T-helper 17 cell (primary cell): ENCODE measurements at places on chromosomes 12 and 14. TPM values are rescaled to one million over a fixed set of nuclear protein-coding genes. Genes with fewer than 3 reads are reported as not detected.

NEDD8 gene
- total RNA-seq, result 99.5 TPM

NUAK1 gene
- not detected for total RNA-seq

DTX1 gene
- 27.7 TPM for total RNA-seq

DNA sequence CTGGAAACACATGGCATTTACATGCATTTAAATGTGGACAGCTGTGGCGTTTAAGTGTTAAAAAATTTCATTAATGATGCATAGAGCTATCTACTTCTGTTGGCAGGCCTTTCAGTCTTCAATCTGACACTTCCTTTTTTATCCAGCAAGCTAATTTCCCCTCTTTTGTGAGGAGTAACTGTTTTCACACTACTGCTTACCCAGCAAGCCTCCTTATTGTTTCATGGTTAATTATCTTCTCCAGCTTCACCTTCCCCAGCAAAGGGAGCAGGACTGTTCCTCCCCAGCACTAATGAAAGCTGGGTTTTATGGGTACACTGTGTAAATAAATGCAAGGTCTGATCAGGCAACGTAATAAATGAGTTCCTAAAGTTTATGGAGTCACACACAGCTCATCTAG lies 129.4 kb upstream of the NPAS3 start:
- no peak overlapping the region for H3K27ac ChIP-seq
- H3K27me3 ChIP-seq, result no peaks in the 10 kb centered on the region
- H3K4me1 ChIP-seq, result no peaks in the 10 kb centered on the region
- DNase-seq, result no peak
- H3K4me3 ChIP-seq, result no peak overlapping the region

- H3K4me3 ChIP-seq, result no peak overlapping the region
- no peaks in the 10 kb centered on the region for H3K27me3 ChIP-seq
- H3K27ac ChIP-seq, result no peak overlapping the region
- no peak for DNase-seq
- no peaks in the 10 kb centered on the region for H3K36me3 ChIP-seq
These were observed 4.0 kb upstream of the CRIP2 start for GRCh38 chr14:105470350-105471296.

DNA sequence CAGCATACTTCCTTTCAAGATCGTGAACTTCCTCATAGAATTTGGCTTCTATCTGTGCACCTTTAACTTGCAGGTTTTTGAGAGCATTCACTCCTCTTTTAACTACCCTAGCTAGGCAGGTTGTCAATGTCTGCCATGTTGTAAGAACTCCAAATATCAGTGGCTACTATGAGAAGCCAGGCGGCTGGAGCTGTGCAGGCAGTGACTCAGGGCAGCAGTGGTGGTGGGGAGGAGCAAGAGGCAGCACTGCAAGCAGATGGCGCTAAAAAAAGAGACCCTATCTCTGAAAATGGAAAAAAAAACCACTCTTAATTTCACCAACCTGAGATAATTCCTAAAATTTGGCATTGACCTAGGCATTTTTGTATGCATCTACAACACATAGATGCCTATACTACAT lies 28.5 kb downstream of the YARS2 start:
- peaks cover 8% of the 10 kb centered on the region for H3K4me1 ChIP-seq
- H3K36me3 ChIP-seq, result peaks cover 7% of the 10 kb centered on the region

GRCh38 chr12:87509237-87509820 lies 519.9 kb downstream of the C12orf50 start:
- H3K27me3 ChIP-seq, result no peaks in the 10 kb centered on the region
- H3K36me3 ChIP-seq, result no peaks in the 10 kb centered on the region
- no peak for DNase-seq

GRCh38 chr14:61320806-61321384 lies 484 bp upstream of the PRKCH start:
- H3K4me1 ChIP-seq, result peaks cover 22% of the 10 kb centered on the region
- H3K36me3 ChIP-seq, result peaks cover 8% of the 10 kb centered on the region
- H3K27ac ChIP-seq, result peak overlapping the region; percentile 100

DNA sequence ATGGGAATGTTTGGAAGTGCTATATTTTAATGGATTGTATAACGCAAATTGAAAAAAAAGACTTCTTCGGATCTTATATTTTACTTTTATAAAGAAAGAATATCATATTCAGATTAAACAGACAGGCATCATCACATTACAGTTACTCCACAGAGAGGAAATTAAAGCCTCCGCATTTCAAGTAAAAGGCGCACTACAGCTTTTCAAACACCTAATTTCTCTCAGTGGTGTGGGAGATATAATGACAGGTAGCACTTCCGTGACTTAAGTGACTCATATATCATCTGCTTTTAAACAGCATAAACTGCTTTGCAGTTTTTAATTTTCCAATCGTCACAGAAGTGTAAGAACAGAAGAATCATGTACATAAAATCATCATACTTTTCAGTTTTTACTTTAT lies 751.4 kb downstream of the FSCB start:
- no peak overlapping the region for H3K4me3 ChIP-seq
- no peaks in the 10 kb centered on the region for H3K4me1 ChIP-seq
- no peak for DNase-seq
- H3K27me3 ChIP-seq, result no peaks in the 10 kb centered on the region
- no peaks in the 10 kb centered on the region for H3K36me3 ChIP-seq

- H3K27ac ChIP-seq, result no peak overlapping the region
- H3K4me3 ChIP-seq, result no peak overlapping the region
- no peak for DNase-seq
- H3K27me3 ChIP-seq, result no peaks in the 10 kb centered on the region
- peaks cover 31% of the 10 kb centered on the region for H3K4me1 ChIP-seq
- H3K36me3 ChIP-seq, result peaks cover 3% of the 10 kb centered on the region
These were observed 97.7 kb downstream of the ETV6 start for GRCh38 chr12:11746940-11747716.

DNA sequence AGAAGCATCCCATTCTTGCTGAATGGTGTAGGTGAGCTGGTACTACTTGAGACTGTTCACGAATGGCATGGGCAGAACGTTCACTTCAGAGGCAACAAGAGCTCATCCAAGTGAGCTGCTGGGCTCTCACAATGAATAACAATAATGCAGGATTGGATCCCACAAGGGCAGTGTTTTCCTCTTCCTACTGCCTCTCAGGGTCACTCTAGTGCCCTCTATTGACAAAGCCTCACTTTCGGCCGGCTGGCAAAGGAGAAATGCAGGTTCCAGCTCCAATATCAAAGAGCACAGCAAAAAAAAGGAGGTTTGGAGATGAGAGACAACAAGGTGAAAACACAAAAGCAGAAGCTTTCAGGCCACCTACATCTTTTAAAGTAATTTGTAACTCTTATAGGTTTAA lies 74.6 kb upstream of the MYF6 start:
- H3K27ac ChIP-seq, result no peak overlapping the region
- no peak overlapping the region for H3K4me3 ChIP-seq
- H3K27me3 ChIP-seq, result no peaks in the 10 kb centered on the region
- no peak for DNase-seq
- no peaks in the 10 kb centered on the region for H3K36me3 ChIP-seq

GRCh38 chr14:53613404-53614253 lies 343.0 kb downstream of the BMP4 start:
- H3K27me3 ChIP-seq, result no peaks in the 10 kb centered on the region
- H3K36me3 ChIP-seq, result no peaks in the 10 kb centered on the region
- DNase-seq, result no peak
- H3K4me3 ChIP-seq, result no peak overlapping the region
- no peak overlapping the region for H3K27ac ChIP-seq

GRCh38 chr12:113154351-113154973 lies 4.9 kb downstream of the CFAP73 start:
- H3K4me1 ChIP-seq, result peaks cover 12% of the 10 kb centered on the region
- H3K36me3 ChIP-seq, result no peaks in the 10 kb centered on the region
- H3K4me3 ChIP-seq, result peak overlapping the region; percentile 86
- no peak overlapping the region for H3K27ac ChIP-seq

DNA sequence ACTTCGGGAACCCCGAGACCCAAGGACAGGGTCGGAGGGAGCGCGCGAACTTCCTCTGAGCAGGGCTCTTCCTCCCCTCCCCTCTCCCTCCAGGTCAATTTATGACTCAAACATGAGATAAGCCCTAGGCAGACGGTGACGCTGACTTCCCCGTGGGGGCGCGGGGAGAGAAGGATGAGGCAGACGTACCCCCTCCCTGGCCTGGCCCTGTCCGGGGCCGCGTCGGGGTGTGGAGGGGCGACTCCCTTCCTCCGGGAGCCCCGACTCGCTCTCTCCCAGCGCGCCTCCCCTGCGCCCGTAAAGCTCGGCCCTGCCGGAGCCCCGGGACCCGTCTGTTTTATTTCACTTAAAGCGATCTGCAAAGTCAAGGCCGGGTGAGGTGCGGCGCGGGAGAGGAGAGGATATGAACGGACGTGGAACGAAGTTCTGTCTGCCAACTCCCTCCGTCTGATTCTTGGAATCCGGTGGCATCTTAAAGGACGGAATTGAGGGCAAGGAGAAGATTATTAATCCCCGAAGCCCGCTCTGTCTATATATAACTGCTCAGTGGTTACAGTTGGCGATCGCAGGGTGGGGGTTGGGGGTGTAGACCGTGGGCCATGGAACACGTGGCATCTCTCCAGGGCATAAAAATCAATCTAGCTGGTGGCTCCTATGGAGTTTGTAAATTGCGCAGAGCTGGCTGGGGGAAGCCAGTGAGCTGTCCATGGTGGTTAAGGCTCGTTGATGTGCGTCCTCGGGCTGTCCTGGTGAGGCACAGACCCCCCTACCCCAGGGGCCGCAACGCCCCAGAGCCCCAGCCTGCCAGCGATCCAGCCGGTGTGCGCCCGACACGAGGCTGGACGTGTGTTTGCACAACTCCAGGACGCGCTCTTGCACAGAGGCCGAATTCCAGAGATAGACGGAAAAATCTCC lies 2.9 kb upstream of the PTHLH start:
- DNase-seq, result no peak
- H3K4me1 ChIP-seq, result peaks cover 10% of the 10 kb centered on the region

DNA sequence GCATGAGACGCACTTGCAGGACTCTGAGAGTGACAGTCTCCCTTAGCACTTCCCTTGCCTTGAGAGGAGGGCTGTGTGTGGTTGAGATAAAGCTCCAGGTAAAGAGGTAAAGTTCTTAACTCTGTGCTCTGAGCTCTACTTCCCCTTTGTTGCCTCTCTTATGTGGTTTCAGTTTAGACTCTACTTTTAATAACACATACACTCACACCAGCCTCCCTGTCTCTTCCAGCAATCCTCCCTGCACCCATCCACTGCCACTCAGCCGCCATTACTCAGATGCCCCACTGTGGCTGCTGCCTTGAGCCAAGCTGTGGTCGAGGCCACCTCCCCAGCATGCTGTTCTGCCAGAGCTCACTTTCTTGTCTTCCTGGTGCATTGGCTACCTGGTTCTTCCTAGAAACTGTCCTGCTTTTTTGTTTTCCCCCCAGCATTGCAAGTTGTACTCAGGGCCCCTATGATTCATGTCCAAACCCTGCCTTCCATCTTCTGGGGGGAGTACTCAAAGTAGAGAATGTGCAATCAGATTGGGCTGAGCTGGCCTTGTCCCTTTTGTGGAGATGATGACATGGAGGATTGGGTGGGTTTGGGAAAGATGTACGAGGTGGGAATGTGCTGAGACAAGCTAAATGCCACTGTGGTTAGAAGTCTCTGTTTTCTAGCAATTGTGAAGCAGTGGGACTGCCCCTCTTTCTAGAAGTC lies 115.5 kb upstream of the PARP11 start:
- H3K27ac ChIP-seq, result peak overlapping the region; percentile 76
- H3K36me3 ChIP-seq, result no peaks in the 10 kb centered on the region
- H3K27me3 ChIP-seq, result no peaks in the 10 kb centered on the region
- peak overlapping the region; percentile 73 for H3K4me3 ChIP-seq
- DNase-seq, result no peak
- H3K4me1 ChIP-seq, result peaks cover 13% of the 10 kb centered on the region

- peaks cover 16% of the 10 kb centered on the region for H3K4me1 ChIP-seq
- H3K36me3 ChIP-seq, result peaks cover 10% of the 10 kb centered on the region
- H3K27me3 ChIP-seq, result no peaks in the 10 kb centered on the region
- H3K4me3 ChIP-seq, result no peak overlapping the region
- DNase-seq, result peak; percentile 45
These were observed 21.6 kb downstream of the SPATS2 start for GRCh38 chr12:49388682-49389386.
